Fibroblast of skin of left quadriceps (primary cell): ENCODE measurements at places on chromosomes 16 and 17.

- no peak for DNase-seq
Observed at GRCh38 chr17:4810696-4811290, 3.8 kb downstream of the PLD2 start.

DNA sequence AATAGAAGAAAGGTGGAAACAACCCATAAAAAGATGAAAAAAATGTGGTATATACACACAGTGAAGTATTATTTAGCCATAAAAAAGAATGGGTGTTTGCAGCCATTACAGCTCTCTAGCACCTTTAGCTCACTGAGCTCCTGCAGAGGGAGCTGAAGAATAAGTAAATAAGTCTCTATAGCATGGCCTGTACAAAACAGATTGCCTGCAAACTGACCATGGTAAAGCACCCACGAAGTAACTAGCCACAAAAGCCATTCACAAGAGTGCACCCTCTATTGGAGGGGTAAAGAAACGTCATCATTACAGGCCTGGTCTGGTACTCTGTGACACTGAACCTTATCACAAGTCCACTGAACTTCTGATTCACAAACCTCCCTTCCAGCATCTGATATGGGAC, 76.3 kb downstream of the USP32 start:
- DNase-seq: no peak

GRCh38 chr17:46037722-46038255, 38.7 kb downstream of the STH start:
- no peak for DNase-seq

DNA sequence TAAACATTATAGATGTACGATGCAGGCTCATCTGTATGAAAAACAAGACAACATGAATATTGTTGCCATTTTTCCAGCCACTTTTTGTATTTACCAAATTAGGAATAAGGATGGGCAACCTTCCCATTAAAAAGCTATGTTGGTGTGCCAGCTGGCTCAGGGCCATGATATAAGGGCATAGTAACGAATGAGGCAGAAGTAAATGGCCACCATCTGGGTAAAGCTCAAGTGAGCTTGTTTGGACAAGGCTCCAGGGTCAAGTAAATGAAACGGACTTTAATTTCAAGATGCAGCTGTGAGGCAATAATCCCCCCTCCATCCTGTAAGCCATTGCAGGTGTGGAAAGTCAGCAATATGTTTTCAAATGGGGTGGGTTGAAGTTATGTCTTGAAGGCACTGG, 930.9 kb upstream of the CDH8 start:
- DNase-seq: no peak

- DNase-seq: no peak
Observed at GRCh38 chr17:59372138-59372751, 40.8 kb downstream of the YPEL2 start.

DNA sequence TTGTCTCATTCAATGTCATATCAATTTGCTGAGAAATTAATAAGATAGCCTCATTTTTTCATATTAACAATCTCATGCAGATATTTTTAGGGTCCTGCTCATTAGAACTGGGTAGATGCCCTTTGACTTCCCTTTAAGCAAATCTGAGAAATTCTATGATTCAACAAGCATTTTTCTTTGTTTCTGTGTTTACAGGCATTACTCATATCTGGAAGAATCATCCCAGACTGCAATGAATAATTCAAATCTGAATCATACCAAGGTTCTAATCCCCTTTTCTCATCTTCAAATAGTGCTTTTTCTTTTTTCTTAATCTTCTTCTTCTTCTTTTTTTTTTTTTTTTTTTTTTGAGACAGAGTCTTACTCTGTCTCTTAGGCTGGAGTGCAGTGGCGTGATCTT, 69.2 kb upstream of the KIFC3 start:
- DNase-seq: peak; percentile 34

GRCh38 chr16:82083710-82084353, 48.8 kb downstream of the HSD17B2 start:
- DNase-seq: no peak

- no peak for DNase-seq
Observed at GRCh38 chr16:4060009-4060408, 56.2 kb downstream of the ADCY9 start.

DNA sequence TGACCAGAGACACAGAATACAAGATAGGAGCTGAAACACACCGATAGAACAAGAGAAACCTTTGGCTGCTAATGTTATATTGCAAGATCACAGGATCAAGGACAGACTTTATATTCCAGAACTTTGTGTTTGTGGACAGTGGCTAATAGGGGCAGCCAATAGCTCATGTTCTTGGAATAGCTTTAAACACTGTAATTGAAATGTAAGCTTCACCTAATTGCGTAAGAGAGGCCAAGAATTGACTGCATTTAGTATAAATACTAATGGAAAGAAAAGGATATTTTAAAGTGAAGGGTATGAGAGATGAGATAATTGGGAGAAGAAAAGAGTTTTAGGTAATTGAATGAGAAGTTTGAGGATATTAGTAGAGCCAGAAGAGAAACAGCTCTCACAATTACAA, 758.8 kb downstream of the CDH11 start:
- DNase-seq: no peak

GRCh38 chr17:55354941-55355340, 66.7 kb downstream of the MMD start:
- no peak for DNase-seq

- no peak for DNase-seq
Observed at GRCh38 chr17:74369665-74370490, 2.6 kb downstream of the GPR142 start.

DNA sequence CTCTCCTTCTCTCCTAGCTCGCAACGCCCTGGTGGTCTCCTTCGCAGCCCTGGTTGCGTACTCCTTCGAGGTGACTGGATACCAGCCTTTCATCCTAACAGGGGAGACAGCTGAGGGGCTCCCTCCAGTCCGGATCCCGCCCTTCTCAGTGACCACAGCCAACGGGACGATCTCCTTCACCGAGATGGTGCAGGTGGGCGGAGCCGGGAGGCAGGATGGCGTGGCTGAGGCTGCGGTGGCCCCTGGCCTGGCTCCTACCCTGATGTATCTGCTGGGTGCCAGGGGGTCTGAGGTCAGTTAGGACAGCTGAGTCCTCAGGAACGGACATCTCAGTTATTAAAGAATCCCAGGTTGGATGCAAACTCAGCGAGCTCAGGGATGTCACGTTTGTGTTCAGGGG, 16.7 kb downstream of the SLC26A11 start:
- DNase-seq: no peak

GRCh38 chr17:20989991-20990855, 52.6 kb downstream of the USP22 start:
- DNase-seq: no peak

GRCh38 chr16:87654826-87655225, 52.5 kb downstream of the JPH3 start:
- no peak for DNase-seq

DNA sequence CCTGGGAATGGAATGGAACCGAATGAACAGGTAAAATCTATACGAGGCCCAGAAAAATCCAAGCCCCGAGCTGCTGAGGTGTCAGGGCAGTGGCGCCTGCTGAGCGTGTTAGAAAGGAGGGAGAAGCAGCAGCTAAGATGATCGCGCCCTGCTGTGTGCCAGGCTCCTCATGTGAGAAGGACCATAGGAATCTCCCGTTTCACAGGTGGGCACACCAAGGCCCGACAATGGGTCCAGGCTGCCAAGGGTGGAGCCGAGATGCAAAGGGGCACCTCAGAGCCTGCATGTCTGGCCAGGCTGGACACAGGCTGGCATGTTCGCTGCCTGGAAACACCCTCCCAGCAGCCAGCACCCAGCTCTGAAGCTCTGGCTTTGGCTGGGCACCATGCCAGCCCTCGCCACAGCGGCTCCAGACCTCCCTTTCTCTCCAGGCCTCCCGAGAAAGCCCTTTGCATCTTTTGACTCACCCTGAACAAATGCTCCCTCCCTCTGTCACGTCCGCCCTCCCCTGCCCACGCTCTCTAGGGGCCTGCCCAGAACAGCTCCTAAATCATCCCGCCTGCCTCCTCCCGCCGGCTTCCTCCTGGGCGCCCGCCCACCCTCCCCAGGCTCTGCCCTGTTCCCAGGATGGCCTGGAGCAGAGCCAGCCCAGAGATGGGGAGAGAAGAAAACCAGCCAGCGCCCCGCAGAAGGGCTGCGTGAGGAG, 217.8 kb upstream of the GSE1 start:
- DNase-seq: peak; percentile 95

DNA sequence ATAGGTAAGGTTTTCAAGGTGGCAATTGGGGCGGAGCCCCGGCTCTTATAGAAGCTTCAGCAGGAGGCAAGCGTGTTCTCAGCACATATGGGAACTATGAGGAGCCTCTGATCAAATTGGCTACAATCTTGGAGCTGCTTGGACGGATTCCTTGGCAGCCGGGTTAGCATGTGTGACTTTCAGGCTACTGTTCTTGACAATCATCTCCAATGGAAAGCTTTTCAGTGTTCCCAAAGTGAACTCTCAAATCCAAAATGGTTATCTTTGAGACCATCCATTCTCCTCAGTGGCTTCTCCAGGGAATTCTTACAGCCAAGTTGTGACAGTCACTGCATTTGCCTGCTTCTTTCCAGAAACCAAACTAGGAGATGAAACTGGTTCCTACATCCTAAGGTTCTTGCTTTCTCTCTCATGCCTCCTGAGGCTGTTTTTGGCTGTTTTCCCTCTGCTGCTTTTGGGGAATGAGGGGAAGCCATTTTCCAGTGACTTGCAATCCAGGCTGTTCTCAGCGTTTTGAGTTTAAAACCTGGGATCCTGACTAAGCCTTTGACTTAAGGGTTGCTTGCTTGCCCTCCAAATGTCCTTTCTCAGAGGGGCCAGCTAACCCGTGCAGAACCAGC, 10.9 kb downstream of the HAS3 start:
- DNase-seq: no peak
